ENCODE measurements at places on chromosomes 12 and 14.

GRCh38 chr12:56081393-56082347, 1.7 kb downstream of the ERBB3 start:
- DNase-seq: no peak

DNA sequence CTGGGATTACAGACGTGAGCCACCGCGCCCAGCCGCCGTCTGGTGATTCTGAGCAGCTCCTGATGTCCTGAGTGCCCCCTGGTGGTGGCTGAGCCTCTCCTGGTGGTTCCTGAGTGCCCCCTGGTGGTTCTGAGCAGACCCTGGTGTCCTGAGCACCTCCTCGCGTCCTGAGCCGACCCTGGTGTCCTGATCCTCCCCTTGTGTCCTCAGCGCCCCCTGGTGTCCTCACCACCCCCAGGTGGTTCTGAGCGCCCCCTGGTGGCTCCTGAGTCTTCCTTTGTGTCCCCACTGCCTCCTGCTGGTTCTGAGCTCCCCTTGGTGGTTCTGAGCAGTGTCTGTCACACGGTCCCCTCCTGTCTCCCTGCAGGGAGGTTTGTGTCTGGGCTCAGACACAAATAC, 1304.9 kb downstream of the TMEM121 start:
- no peak for DNase-seq

- DNase-seq: no peak
Measured at GRCh38 chr12:23899434-23899833, 50.0 kb downstream of the SOX5 start.

GRCh38 chr12:98714426-98714825, 69.3 kb downstream of the APAF1 start:
- DNase-seq: no peak

DNA sequence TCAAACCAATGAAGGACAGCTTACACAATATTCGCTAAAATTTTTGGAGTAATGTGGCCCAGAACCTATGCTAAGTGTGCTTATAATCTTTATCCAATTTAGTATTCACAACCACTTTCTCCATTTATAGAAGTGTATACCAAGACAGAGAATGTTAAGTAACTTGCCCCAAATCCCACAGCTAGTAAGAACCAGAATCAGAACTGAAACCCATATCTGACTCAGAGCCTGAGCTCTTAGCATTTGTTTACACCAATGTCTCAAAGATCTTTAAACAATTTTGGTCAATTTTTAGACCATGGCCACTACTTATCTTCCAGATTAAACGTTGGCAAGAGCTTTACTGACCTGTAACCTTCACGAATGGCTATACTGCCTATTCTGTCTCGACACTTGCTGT, 53.0 kb downstream of the PAPLN start:
- DNase-seq: no peak

- no peak for DNase-seq
Measured at GRCh38 chr12:48686615-48687334, 4.7 kb upstream of the KANSL2 start.

DNA sequence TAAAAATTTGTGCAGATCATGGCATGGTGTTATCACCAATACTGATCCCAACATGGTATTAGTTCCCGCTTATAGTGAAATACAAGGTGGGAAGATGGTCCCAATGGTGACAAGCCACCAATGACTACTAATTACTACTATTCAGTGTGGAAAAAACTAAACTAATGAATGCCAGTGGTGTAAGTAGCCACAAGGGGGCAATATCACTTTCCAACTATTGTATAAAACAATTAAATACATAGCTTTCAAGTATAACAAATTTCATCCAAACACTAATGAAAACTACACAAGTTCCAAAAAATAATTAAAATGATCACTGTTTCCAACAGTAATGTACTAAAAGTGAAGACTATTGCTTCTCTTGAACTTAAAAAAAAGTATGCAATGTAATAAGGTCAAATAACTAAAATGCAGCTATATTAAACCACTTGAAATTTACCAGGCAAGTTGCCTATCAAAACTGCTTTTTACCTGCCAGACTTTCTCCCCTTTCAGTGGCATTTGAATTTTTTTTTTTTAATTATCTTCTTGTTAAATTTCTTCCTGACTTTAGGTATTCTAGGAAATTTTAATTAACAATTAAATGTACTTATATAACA, 58.0 kb downstream of the PAPLN start:
- DNase-seq: no peak

DNA sequence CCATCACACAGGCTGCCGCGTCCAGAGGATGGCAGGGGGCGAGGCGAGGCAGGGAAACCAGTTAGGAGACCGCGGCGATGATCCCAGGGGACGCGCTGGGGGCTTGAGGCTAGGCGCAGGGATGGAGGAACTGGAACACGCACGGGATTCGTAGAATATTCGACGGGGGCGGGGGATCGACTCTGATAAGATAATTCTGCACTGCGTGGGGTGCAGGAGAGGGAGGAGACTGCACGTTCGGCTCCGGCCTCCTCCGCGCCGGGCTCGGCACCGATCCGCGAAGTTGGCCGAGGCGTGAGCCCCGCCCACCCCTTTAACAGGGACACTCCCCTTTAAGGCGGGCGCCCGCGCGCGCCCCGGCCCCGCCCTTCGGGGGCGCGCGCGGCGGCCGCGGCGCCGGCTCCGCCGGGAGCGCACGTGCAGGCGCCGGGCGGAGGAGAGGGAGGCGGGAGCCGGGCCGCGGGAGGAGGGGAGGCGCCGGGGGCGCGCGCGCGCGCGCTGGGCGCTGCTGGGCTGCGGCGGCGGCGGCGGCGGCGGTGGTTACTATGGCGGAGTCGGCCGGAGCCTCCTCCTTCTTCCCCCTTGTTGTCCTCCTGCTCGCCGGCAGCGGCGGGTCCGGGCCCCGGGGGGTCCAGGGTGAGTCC, at the start of gene ACVR1B:
TSS of gene ACVR1B (plus strand) at position 501 of the 644 bp plus-strand sequence. CDS start at position 546, 45 bp downstream.
- no peak for DNase-seq

GRCh38 chr14:99454246-99454645, 26.4 kb downstream of the SETD3 start:
- DNase-seq: no peak

DNA sequence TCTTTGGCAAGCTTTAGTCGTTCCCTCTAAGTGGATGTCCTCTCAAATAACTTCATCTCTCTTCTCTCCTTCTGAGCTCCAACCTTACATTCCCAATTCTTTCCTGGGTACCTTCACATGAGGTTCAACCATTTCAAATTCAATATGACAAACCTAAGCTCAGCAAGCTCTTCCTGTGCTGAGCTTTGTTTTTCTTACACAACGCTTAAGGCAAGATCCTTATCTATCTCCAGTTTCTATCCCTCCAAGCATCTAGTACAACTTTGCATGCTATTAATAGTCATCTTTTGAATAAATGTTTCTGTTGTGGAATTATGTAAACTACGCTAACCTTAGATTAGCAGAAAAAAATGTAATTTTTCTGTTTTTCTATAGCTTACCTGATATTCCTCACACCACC, 63.7 kb upstream of the IFNG-AS1 start:
- no peak for DNase-seq

DNA sequence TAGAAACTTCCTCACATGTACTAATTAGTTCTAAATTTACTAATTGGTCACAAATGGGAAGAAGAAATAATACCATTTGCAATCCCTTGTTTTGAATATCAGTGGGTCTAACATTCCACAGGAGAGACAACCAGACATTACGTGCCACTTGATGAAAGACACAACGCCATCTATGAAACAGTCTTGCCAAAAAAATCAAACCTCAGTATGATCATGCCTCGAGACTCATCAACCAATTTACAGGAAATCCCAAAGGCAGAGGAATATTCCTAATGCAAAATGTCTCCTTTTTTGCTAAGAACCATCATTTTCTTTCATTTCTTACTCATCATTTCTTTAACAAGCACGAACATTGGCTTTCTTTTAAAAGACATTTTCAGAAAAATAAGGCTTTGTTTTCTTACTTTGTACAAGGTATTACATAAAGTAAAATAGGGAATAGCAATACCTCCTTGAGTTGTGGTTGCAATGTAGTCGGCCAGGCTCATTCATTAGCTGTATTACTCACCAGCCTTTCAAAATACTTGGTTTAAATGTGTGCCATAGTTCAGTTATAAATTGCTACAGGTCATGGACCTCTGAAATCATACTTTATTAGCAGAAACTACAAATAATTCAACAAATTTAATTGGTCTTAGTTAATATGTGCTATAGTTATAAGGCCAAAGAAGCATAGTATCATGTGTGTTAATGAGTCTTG, 436.2 kb upstream of the FLRT2 start:
- DNase-seq: no peak

DNA sequence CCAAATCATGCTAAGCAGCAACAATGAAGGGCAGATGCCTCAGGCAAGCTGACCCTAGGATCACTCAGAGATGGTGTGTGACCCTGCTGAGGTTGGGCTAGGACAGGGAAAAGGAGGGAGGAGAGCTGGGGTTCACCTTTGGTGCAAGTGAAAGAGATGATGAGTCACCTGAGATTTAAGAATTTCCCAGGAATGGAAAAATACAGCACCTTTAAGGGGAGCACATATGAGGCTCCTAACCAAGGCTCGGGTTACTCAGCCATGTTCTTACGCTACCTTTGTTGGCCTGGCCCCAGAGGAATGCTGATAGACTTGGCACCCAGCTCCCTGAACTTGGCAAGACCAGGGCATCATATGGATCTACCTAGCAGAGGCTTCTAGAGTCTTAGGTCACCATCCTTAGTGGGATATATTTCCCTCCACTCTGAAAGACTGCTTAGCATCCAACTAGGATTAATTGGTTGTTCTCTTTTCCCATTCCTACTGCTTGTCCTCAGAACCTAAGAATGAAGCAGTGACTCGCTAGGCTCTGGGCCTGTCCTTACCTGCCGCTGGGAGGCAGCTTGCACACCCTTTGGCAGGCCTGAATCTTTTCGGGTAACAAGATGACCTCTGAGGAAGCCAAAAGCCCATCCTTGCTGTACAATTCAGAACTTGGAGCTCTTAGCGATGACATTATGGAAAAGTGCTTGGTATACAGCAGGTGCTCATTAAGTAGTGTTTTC, 4.0 kb upstream of the NAA25 start:
- DNase-seq: no peak

- no peak for DNase-seq
Measured at GRCh38 chr14:104166698-104167097, 28.3 kb downstream of the KIF26A start.

- peak; percentile 81 for DNase-seq
Measured at GRCh38 chr12:95118138-95118787, 44.8 kb upstream of the NR2C1 start.

GRCh38 chr12:560691-561390, 101.1 kb downstream of the B4GALNT3 start:
- DNase-seq: no peak

DNA sequence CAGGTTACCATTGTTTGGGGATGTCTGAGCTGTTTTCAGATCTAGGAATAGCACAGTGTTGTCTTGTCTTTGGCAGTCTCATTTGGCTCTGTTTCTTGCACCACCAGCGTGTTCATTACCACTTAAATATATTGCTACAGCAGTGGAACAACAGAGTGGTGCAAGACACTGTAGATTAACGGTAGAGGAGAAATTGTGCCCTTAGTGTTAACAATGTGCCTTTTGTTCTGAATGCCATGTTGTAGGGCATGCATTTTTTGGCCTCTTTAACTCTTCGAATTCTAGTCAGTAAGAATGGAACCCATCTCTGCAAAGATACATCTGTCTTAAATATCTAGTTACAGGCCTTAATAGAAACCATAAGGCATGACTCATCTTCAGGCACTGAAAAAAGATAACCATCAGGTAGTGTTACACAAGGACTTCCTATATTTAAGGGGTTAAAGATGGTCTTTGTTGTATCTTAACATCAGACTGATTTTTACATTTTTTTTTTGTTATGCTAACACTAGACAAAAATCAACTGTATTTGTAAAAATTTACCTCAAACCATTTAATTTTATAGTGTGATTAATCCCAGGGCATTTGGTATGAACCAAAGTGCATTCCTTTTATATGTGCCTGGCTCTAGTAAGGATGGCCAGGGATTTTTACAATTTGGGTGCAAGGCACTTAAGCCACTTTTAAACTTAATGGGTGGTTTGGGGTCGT, 12.9 kb downstream of the DYRK2 start:
- DNase-seq: peak; percentile 90

GRCh38 chr12:132469423-132469822, 20.5 kb upstream of the FBRSL1 start:
- DNase-seq: no peak

GRCh38 chr14:83342590-83342989, 1808.9 kb upstream of the SEL1L start:
- peak; percentile 4 for DNase-seq

DNA sequence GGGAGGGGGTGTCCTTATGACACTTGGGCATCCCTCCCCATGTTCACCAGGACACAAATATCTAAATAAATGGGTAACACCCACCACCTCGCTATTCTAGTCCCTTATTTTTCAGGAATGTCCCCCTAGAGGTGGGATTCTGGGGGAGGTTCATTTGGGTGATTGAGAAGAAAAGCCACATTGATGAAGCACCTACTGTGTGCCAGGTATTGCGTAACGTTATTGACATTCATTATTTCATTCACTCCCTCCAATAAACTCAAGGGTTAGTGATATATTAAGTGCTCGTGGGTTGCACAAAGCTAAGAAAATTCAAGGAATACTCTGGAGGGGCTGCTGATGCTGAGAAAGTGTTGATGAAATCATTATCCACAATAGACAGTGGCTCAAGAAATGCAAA, 92.5 kb upstream of the NOS1 start:
- DNase-seq: no peak

- DNase-seq: no peak
Measured at GRCh38 chr14:63788011-63788933, 60.4 kb upstream of the SGPP1 start.

DNA sequence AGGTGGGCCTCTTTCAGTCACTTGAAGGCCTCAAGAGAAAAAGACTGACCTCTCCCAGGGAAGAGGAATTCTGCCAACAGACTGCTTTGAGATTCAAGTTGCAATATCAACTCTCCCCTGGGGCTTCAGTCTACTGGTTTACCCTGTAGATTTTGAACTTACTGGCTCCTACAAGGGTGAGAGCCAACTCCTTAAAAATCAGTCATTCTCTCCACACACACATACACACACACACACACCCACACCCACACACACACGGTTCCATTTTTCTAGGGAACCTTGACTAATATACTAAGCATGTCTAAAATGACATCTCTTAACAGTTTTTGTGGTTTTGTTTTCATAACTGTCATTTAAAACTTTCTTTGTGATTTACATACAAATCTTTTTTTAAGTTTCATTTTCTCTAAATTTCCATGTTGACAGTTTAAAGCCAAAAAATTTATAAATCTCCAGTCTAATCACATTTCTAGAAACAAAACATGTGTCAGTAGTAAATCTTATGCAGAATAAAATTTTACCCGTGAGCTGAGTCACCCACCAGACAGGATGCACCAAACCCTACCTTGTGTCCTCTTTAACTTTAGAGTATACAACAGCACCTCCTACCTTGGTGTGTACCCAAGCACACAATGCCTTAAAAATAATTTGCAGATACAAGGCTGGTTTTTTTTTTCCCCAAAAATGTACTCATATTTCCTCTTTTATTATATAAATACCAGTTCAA, 394.6 kb downstream of the AEBP2 start:
- no peak for DNase-seq

DNA sequence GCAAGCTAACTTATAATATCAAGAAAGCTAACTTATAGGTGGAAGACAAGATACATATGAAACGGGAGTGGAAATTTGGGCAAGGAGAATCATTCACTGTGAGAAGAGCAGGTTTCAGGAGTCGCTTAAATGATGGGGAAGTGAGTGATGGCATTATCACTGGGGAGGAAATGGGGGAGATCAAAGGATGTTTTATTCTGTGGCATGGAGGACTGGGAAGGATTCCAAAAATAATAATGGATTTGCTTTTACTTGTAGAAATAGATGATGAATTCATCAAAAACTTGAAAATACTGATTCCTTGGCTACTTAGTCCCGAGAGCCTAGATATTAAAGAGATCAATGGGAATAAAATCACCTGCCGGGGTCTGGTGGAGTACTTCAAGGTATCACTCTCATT, 47.8 kb downstream of the SAV1 start:
- no peak for DNase-seq

All from BJ (cell line).